ENCODE measurements at places on chromosomes 3 and 15.

DNA sequence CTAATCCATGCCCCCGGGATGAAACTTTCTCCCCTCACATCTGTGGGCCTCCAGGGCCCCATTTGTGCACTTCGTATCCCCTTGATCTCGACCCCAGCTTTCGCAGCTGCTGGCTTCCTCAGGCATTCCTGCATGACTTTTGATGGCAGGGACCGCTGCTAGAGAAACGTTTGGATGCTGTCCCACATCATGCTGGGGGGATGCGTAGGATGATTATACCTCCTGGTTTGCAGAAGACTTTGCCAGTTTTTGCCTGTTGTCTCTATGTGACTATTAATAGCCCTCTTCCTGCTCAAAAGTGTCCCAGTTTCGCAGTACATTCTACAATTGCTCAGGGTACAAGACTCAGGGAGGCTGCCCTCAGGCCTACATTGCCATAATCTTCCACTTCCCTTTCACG is 10.4 kb upstream of the KCNAB1 start:
- DNase-seq: no peak

DNA sequence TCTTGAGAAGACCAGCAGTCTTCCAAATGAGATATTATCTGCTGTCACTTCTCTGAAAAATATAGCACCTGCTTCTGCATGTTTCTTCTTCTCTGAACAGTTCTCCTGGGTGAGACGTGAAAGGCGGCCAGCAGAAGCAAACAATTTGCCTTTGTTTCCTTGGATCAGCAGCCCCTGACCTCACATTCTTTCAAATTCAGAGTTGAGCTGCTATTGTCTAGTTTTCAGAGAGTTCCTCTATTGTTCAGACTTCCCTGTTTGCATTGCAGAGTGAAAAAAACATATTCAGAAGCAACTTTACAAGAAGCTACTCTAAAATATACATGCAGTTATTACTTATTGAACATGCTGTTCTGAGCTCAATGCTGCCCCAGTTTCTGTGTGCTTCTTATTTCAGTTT is 653.6 kb downstream of the NAALADL2 start:
- DNase-seq: no peak

DNA sequence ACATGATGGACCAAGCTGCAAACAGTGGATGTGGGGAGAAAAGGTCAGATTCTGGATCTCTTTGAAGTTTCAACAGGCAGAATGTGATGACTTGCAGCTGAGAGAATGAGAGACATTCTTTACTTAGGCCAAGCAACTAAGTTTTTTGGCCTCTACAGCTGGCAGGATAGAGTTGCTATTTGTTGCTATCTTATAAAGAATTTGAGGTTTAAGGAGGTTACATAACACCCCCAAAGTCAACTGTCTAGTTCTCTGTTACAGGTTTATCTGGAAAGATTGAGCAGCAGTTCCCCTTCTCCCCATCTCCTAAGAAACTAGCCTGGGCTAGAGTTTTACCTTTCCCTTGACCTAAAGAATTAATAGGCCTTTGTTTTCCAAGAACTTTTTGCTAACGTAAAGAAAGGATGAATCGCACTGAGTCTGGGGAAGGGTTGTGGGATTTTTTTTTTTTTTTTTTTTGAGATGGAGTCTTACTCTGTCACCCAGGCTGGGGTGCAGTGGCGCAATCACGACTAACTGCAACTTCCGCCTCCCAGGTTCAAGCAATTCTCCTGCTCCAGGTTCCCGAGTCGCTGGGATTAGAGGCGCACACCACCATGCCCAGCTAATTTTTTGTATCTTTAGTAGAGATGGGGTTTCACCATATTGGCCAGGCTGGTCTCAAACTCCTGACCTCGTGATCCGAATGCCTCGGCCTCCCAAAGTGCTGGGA is 26.6 kb upstream of the SLMAP start:
- no peak for DNase-seq

- no peak for DNase-seq
These were observed 28.2 kb upstream of the OR4F6 start for GRCh38 chr15:101775136-101775535.

GRCh38 chr15:67110958-67111864 is 45.8 kb downstream of the SMAD3 start:
- no peak for DNase-seq

GRCh38 chr3:172629470-172629869 is 81.4 kb downstream of the NCEH1 start:
- no peak for DNase-seq

- DNase-seq: no peak
These were observed 23.4 kb upstream of the MAP4 start for GRCh38 chr3:48039487-48040190.

DNA sequence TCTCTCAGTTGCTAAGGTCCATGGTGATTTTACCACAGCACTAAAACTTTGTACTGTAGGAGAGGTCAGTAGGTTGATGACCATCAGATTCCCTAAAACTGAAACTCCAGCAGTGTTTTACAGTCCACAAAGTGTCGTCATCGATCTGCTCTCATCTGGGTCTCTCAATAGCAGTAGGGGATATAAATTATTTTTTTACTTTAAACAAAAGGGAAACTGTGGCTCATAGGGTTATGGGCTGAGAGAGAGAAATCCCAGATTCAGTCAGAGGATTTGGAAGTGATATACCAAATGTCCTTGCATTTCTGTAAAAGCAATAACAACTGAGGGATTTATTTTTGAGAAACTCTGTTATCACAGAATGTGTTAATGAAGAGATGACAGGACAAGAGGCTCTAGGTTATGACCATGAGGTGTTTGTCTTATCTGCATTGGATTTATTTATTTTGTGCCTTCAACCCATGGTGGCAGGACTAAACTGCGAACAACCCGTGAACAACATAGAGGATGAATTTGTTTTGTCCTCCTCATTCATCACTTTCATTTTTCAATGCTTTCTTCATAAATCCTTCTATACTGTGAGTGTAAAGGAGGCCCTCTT is 869.7 kb downstream of the OTOL1 start:
- no peak for DNase-seq

DNA sequence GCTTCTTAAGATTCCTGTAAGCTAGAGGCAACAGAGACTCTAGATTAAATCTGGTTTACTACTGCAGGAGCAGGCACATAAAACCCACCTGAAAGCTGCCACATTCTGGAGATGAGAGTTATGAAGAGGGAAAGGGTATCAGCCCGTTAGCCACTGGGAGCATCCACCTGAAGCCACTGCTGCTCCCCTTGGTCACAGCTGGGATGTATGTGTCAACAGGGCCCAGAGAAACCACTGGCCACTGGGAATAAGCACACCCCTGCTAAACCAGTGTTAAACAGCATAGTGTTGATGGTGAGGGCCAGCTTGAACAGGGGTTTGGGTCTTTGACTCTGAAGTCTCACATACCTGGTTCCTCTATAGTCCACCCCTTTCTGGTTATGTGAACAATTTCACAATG is 10.9 kb downstream of the SLCO2A1 start:
- no peak for DNase-seq

- no peak for DNase-seq
These were observed 132.2 kb downstream of the ASB7 start for GRCh38 chr15:100734586-100734985.

GRCh38 chr3:125137358-125138033 is 75.1 kb downstream of the SLC12A8 start:
- DNase-seq: no peak

DNA sequence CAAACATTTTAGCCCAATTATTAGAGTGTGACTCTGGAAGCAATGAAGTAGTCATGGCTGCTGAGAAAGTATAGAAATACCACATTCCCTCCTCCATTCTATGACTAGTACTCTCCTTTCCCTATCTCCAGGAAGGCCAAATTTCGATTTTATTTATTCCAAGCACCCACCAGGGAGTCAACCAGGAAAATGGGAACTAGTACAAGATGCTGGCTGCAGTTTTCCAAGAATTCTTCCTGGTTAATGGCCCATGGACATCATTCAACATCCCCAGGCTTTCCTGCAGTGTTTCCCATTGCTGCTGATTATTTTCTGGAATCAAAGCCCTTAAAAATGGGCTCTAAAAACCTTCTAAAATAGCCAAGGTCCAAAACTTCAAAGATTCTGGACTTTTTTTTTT is 247.9 kb upstream of the STT3B start:
- DNase-seq: no peak

- no peak for DNase-seq
These were observed 29.5 kb downstream of the EHD4 start for GRCh38 chr15:41942886-41943285.

- DNase-seq: no peak
These were observed 77.4 kb downstream of the STAC start for GRCh38 chr3:36457667-36458066.

- DNase-seq: no peak
These were observed 3.6 kb downstream of the LRRC57 start for GRCh38 chr15:42544853-42545629.

DNA sequence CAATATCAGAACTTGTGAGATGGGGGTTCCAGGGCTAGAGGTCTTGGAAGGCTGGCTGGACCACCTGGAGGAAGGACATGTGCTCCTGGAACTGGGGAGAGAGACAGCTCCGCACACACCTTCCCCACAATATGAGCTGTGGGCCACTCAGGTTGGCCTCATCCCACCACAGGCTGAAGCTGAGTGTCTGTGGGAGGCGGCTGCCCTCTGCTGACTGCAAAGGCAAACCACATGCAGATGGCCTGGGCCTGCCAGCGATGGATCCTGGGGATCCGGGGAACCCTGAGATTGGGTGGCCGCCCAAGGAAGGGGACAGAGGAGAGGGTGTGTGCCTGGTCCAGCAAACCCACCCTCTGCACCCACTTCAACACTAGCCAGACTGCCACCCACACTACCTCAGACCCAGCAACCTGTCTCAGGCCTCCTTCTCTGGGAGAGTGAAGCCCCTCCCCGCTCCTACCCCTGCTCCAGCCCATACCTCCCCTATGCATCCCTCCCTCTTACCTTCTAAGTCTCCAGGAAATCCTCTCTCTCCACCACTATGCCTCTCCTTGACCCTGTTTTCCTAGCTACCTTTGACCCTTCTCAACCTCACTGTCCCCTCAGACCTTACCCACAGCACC is 44.8 kb downstream of the CYP11A1 start:
- DNase-seq: peak; percentile 29

GRCh38 chr3:197801891-197802778 is 11.1 kb downstream of the LRCH3 start:
- DNase-seq: no peak

- no peak for DNase-seq
These were observed 24.8 kb upstream of the TRIM59 start for GRCh38 chr3:160474416-160474838.

- no peak for DNase-seq
These were observed 35.8 kb upstream of the SLCO2A1 start for GRCh38 chr3:134065252-134066157.

DNA sequence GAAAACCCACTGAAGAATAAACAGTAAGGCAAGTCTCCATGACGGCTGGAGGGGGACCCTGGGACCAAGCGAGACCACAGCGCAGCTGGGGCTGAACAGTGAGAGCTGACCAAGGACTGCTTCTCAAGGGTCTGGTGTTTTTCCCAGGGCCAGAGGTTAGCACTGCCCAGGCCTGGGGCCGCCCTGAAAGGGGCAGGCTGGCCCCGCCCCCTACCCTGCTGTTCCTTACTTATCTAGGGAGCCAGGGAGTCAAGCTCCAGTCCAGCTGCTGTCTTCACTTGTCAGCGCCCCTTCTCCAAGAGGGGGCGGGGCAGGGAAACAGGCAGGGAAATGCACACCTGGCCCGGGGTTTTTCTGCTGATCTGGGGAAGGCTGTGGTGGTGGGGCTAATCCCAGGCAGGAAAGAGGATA is 51.6 kb upstream of the HACD2 start:
- no peak for DNase-seq

GRCh38 chr3:178260887-178261565 is 275.2 kb upstream of the KCNMB2 start:
- DNase-seq: no peak

DNA sequence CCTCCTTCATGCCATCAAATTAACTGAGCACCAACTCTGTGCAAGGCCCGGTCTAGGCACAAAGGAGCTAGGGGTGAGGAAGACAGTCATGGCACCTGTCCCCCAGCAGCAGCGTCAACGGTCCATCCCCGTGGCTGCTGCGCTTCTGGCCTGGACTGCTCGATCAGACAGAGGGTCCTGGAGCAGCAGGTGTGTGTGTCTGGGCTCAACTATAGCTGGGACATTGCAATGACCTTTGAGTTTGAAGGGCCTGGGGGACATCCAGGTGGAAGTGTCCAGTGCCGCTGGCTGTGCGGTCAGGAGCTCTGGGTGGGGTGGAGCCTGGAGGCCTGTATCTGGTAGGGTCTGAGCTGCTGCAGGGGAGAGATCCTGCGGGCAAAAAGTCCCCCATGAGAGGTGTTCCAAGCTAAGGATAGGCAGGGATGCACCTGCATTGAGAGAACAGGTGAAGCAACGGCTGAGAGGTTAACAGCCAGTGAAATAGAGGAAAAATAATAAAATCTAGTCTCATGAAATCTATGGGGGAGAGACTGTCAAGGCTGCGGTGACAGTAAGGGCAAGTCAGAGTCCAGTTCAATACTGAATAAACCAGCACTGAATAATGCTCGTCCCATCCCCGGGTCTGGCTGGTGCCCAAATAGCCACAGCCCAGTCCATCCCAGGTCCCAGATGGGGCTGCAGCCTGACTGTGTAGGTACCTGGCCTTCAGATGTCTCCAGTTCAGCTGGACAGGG is 25.4 kb upstream of the SLC41A3 start:
- no peak for DNase-seq

DNA sequence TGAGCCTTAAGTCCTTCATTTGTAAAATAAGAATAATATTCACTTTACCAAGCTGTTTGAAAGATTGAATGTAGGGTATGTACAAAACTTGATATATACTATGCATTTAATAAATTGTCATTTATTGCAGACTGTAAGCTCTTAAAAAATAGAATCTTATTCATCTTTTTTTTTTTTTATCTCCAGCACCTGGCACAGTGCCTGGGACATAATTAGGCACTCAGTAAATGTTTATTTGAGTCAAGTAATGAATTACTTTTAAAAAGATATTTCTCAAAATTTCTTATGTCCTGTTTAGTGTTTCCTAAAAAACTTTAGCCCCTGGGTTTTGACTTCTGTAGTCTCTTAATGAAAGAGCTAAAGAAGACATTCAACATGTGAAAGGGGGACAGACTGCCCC is 71.7 kb downstream of the TOP2B start:
- no peak for DNase-seq

GRCh38 chr15:22960556-22960955 is 19.6 kb downstream of the CYFIP1 start:
- no peak for DNase-seq

DNA sequence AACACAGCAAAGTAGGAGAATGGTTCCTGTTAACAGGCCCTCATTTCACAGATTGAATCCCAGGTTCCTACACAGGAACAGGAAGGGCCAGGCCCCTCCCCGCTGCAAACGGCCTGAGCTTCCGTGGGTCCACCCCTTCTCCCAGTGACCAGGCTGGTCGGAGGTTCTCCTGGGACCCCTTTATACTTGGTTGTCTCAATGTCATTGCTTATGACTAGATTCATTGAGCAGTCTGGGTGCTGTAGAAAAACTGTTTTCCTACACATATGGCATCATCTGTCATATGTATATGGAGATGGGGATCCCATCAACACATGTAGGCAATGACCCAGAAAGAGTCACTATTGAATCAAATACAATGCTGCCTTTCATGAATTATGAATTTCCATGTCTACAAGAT is 3.8 kb downstream of the C3orf85 start:
- DNase-seq: no peak

GRCh38 chr3:113630956-113631542 is 65.4 kb downstream of the USF3 start:
- DNase-seq: no peak

Measured in activated CD4-positive, alpha-beta T cell treated with anti-CD3 and anti-CD28 coated beads for 24 hours (primary cell).